ENCODE measurements at places on chromosomes 4 and X.

DNA sequence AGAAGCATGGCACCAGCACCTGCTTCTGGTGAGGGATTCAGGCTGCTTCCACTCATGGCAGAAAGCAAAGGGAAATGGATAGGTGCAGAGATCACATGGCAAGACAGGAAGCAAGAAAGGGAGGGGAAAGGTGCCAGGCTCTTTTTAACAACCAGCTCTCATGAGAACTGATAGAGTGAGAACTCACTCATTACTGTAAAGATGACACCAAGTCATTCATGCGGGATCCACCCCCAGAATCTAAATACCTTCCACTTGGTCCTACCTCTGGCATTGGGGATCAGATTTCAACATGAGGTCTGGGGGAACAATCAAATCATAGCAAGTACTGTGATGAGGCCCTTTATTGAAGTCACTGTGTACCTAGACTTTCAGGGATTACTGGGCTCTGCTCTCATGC, 72.0 kb upstream of the PRDM5 start:
- DNase-seq: no peak

DNA sequence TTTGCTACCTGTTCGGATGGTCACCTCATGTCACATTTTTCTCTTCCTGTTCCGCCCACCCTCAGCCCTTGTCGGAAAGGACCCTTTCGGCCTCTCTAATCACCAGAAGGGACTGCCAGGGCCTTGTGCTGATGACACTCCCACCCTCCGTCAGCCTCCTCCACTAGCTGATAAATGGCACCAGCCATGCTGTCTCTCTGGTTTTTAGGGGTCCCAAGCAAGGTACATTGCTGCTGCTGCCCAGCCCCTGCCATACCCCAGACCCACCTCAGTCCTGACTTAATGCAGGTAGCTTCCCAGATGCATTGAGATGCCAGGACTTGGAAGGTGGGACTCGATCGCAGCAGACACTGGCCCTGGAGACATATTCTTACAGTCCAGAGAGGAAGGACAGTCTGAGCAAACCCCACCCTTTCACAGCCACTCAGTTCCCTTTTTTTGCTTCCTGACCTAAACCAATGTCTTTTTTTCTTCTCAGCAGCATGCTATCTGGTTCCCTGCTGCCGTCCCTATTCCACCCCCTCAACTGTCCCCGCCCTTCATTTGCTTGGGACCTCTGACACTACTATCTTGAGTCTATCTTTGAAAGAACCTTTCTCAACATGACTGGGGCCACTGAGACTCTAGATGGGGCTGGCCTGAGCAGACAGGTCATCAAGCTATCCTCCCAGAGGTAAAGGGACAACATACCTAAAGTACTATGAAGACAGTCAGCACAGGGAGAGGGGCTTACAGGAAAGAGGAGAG, at the start of gene BTK:
Gene BTK (minus strand): TSS at position 397 of the 747 bp plus-strand sequence. CDS start 10,907 bp downstream, outside the sequence.
- peak; percentile 55 for DNase-seq

DNA sequence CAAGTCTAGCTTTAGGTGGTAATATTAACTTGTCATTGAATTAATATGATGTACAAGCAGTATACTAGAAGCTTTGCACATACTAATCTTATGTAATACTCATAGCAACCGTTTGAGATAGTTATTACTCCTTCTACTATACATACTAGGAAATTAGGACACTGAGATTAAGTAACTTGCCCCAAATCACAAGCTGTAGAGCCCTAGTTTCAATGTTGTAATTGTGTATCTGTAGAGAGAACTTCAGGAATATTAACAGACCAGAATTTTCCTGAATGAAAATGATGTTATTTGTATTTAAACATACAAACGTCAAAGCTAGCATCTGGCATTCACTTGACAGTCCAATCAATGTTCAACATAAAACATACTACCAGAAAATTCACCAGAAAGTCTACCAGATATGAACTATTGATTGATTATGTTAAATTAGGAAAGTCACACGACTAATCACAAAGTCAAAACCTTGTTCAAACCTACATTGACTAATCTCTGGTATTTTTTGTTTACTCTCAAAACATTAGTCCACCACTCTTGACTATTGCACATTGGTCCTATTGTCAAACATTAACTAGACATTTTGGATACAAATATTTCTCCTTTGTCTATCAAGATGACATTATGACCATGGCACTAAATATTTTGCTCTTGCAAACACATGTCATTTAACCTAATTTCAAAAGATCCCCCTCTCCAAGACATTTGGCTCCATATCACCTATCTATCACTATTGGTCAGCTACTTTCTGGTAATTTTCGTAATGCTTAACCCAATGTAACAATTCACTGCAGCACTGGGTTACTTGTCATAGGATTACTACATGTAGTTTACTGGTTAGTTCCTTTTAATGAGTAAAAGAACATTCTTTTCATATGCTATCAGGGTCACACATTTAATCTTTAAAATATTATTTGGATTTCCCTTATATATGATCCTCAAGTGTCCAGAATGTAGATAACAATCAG, 100.7 kb downstream of the GPC3 start:
- DNase-seq: no peak

DNA sequence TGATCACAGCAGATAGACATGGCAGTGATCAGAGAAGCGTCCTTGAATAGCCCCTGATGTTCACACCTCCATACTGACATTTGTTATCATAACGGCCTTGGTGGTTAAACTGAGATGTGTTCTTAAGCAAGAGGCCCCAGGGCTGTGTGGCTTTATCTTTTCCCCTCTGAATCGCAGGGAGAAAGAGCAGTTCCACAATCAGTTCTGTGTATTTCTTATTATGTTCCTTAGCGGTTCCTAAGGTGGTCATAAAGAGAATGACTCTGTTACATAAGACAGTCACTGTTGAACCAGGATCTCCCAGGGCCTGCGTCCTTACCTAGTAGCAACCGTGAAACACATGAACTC, 52.8 kb upstream of the CBR4 start:
- DNase-seq: no peak

- DNase-seq: no peak
Measured at GRCh38 chr4:102598086-102598761, 97.1 kb downstream of the NFKB1 start.

- no peak for DNase-seq
Measured at GRCh38 chrX:155968326-155968661, 29.2 kb upstream of the IL9R start.

DNA sequence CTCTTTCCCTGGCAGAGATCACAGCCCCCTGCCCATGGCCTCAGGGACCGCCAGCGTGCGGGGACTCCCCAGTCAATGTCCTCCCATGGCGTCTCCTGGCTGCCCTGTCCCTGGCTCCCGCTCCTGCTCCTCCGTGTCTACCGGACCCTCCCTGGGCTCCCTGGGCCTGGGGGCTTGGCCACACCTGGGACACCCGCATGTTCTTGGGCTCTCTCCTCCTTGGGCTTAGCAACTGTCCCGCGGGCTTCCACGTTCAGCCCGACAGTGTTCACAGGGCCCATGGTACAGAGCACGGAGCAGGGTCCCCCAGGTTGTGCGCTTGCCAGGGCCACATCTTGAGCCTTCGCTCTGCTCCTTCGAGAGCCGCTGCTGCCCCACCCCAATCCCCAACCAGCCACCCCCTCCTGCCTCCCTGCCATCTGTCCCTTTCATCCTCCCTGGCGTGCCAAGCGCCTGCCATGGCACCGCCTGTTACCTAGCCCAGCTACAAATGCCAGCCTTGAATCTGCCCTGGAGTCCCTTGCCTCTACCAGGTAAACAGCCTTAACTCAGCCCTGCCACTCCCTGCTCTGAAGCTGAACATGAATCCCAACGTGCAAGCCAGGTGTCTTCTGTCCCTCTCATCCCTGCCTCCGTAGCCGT, 3.9 kb downstream of the AVPR2 start:
- DNase-seq: no peak

DNA sequence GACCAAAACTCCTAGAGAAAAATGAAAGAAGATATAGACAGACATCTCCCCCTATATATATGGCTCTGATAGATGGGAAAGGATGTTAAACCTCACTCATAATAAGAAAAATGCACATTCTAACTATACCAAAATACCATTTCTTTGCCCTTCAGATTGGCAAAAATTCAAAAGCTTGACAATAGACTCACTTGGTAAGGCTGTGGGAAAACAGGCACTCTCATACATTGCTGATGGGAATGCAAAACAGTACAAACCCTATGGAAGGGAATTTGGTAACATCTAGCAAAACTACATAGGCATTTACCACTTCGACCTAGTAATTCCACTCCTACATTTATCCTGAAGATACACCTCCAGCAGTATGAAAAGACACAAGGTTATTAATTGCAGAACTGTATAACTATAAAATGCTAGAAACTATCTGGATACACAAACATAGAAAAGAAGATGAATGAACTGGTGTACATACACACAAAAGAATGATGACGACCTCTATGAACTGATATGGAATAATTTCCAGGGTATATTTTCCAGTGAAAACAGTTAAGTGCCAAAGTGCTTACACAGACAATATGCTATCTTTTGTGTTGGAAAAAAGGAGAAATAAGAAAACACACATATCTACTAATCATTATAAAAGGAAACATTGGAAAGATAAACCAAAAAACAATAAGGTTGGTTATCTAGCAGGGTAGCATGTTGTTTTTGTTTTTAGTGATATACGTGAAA, 48.5 kb downstream of the WDFY3 start:
- DNase-seq: no peak

DNA sequence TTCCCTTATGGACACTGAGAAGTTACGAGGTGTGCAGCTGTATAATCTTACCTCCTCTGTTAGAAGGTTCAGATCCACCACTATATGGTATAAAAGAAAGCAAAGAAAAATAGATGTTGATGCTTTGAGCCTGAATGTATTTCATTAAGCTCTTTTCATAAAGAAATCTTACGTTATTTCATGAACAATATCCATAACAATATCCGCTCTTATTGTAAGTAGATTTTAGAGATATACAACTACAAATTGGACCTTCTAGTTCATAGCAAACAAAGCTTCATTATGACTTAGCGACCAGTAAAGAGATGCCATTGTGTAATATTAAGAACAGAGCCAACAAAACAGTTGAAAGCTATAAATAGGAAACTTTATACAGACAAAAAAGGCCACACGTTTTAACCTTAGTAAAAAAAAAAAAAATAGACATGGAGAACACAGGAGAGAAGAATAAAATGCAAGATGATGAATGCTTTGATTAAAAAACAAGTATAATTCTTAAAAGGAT, 203.6 kb downstream of the PDGFC start:
- DNase-seq: no peak

DNA sequence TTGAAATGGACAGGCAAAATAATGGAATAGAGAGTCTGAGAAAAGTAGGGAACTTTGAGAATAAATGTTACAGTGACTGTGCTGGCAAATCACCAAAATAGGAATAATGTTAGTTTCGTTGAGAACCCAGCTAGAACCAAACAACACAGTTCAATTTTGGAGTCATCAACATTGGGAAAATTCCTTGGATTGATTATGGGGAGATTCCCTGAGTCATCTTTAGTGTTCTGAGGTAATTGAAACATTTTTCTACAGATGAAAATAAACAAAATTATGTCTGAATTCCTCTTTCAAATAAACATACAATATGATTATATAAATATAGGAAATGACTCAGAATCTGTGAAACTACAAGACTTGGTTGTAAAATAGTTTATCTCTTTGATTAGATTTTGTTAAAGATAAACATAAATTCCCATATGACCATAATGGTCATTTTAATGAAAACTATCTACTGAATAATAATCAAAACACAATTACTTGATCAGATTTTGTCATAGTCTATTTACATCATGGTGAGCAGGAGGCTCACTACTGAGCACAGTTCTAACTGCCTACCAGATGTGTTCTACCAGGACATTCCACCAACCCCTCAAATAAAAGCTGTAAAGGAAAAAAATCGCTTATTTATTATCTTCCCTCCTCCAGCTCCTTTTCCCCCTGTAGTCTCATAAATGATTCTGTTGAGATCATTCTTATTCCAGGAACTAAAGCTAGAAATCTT, 51.4 kb upstream of the GABRA2 start:
- no peak for DNase-seq

DNA sequence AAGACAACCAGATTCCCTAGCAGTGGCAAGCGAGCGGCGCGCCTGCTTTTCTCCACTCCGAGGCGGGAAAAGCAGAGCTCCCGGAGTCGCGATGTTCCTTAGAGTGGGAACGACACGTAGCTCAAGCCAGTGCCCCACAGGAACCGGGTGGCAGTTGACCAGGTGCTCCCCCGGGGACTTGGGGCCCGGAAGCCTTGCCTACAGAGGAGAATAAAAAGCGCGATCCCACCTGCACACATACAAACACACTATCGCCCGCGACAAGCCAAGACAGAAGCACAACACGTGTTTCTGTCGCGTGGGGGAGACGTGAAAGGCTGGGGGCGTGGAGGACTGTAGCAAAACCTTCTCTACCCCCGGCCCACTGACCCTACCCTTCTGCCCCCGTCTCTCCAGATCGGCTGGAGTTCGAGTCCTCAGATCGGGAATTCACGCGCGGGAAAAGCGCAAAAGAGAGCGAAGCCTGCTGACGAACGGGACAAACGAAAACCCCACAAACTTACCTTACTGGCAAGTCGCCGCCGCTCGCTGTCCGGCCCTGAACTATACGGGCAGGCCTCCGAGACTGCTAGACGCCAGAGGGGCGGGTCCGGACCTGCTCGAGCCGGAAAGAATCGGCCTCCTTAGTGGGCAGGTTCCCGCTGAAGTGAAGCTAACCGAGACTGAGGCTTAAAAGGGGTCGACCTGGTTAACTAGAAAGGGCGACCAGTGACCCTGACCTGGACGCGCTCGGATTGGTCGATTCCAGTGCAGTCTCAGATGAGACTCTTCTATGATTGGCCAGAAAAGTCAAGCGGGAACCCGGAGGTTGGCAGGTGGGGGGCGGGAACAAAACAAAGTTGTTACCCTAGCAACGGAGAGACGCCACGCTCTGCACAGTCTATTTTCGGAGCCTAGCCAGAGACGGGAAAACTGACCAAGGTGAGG, at the start of the genes DNAAF6 and NUP62CL:
Gene DNAAF6 (plus strand): TSS at position 842 of the 927 bp plus-strand sequence. CDS start 6,265 bp downstream, outside the sequence.
Gene NUP62CL (minus strand): TSS at position 664 of the 927 bp plus-strand sequence. CDS start 31,287 bp downstream, outside the sequence.
- DNase-seq: peak; percentile 34

GRCh38 chrX:39174241-39174771, 373.0 kb downstream of the MID1IP1 start:
- DNase-seq: no peak

DNA sequence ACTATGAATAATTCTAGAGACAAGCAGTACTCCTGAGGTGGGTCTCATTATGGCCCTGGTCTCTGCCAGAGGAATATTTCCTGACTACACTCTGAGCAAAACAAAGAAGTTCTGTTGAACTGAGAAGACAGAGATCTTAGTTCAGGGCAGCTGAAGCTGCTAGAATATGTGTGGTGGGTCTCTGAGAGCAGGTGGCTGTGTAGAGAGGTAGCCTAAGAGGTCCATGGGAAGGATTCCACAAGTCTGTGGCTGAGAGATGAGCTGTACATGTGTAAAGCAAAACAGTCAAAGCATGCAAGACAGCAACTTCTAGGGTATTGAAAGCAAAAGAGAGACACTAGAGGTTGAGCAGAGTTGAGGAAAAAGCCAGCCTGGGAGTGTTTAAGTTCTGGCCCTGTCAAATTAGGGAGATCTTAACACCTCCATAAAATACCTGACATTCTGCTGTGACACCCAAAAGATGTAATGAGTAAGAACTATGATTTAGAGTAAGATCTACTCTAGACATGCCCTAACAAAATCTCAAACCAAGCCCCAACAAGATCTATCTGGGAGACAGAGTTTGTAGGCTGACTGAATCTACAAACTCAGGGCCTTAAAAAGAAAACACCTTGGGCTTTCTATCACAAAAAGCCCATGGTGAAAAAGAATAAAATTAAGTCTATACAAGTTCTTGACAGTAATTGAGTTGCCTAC, 274.4 kb downstream of the BANK1 start:
- DNase-seq: no peak

Data from GM13977 (cell line).